Activated CD8-positive, alpha-beta memory T cell treated with anti-CD3 and anti-CD28 coated beads for 4 hours (primary cell): ENCODE measurements at places on chromosomes 5 and 9.

DNA sequence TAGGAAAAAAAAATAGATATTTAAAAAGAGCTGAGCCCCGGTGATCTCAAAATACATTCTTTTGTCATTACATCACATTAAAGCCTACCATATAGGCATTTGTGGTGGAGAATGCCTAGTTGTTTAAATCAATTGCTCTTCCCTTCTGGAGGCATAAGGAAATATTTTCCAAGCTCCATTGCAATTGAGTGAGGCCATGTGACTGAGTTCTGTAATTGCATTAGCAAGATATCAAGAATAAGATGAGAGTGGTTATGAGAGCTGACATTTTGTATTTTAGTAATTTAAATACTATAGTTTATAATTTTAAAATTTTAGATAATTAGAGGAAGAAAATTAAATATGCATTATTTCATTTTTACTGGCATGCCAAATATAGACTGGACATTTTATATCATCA lies 1195.9 kb downstream of the DTWD2 start:
- no peak for DNase-seq

- no peak for DNase-seq
These were observed 52.2 kb upstream of the SPINK5 start for GRCh38 chr5:148011398-148012137.

- no peak for DNase-seq
These were observed 69.7 kb downstream of the CFAP77 start for GRCh38 chr9:132479733-132480132.

- no peak for DNase-seq
These were observed 426.3 kb upstream of the MEF2C start for GRCh38 chr5:89309268-89309667.

- DNase-seq = no peak
These were observed 123.7 kb upstream of the CPEB4 start for GRCh38 chr5:173764332-173765028.

- no peak for DNase-seq
These were observed 14.3 kb downstream of the GPX3 start for GRCh38 chr5:151034422-151035379.

DNA sequence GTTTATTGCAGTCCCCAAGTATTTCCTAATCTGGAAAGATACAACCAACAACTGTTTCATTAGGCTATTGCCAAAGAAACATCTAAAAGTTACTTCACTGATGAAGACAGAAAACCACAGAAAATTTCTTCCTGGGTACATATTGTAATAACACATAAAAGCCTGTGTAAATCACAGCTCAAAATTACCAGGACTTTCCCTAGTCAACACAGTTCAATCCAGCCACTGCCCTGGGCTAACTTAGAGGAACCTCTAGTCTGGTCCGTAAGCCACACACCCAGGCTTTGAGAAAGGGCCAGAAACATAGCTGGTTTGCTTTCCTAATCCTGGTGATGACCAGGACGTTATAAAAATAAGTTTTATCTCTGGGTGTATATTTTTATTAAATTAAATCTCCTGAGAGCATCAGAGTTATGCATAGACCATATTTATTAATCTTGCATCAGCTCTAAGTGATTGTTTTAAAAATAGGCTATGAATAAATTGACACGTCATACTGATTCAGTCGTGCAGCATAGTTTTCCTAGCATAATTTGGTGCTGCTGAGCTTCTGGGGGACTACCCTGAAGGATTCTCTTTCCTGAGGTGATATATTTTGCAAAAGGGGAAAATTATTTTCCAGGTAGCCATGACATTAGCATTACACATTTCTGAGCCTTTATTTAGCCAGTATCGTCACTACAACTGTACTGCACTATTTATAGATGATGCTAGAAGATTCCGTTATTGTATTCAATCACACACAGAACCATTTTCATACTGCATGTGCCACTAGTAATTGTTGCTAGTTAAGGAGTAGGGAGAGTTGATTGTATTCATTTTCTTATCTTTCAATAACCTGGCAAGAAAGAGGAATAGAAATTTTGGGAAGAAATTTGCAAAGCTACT lies 12.6 kb upstream of the MUSK start:
- no peak for DNase-seq

DNA sequence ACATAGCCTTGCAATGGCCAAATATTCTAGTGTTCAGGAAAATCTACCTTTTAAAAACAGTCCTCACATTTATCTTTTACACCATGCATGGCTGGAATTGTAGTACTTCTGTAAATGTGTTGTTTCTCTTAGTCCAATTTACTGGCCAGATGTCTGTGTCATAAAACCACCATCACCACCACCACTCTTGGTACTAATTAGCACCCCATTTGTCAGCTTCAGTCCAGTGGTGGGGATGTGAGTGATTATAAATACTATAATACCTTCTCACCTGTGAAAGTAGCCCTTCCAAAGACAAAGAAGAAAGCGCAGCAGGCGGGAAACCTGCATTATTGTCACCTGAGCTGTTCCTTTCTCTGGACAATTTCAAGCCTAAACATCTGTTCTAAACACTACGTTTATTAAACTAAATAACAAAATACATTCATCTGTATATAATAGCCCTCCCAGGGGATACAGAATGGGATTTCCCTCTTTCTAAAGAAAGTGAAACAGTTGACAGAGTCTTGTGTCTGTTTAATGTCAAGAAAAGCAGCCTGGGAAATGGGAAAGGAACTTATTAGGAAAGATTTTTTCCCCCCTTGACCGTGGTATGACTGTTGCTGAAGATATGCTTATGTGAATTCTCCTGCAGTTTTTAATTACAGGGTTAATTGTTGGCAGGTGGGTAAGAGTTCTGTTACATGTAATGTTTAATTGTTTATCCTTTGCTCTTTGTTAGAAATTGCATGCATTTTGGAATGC lies 144.5 kb upstream of the NUDT12 start:
- DNase-seq = no peak

GRCh38 chr5:619444-619843 lies 7.3 kb downstream of the CEP72 start:
- DNase-seq = no peak

DNA sequence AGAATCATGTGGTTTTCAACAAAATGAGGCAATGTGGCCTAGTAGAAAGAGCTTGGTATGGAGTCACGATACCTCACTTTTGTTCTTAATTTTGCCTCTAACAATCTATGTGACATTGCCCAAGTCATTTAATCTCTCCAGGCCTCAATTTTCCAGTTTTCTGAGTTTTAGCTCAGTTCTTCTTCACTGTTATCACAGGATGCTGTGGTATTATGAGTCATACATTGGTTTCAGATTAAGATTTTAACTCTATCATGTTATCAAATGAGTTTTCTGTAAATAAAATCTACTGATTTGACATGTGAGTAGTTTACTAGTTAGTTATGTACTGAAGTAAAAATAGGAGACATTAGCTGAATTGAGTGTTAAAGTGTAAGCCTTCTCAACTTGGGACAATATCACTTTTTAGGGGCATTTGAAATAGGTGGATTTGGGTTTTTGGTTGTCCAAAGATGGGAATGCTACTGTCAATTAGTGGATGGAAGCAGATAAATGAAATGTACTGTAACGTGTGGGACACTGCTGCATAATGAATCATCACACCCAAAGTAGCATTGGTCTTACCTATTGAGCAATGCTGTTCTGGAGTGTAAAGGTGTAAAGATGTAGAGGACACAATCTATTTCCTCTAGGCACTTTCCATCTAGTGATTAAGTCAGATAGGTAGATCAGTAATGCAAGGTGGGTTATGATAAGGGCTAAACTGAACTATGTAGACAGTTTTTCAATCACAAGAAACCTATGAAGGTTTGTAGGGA lies 73.3 kb downstream of the NNT start:
- DNase-seq = no peak

DNA sequence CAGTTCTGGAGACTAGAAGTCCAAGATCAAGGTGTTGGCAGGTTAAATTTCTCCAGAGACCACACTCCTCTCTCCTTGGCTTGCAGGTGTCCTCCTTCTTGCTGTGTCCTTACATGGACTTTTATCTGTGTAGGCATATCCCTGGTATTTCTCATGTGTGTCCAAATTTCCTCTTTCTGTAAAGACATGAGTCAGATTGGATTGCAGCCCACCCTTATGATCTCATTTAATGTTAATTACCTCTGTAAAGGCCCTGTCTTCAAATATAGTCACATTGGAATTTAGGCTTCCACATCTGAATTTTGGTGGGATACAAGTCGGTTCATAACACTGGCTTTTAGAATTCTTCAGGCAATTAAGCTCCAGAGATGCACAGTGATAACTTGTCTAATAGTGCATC lies 322.2 kb upstream of the GRIA1 start:
- DNase-seq = no peak

GRCh38 chr9:77021291-77021894 lies 1.9 kb downstream of the FOXB2 start:
- DNase-seq = no peak

- no peak for DNase-seq
These were observed 62.3 kb upstream of the HMHB1 start for GRCh38 chr5:143749581-143750205.

DNA sequence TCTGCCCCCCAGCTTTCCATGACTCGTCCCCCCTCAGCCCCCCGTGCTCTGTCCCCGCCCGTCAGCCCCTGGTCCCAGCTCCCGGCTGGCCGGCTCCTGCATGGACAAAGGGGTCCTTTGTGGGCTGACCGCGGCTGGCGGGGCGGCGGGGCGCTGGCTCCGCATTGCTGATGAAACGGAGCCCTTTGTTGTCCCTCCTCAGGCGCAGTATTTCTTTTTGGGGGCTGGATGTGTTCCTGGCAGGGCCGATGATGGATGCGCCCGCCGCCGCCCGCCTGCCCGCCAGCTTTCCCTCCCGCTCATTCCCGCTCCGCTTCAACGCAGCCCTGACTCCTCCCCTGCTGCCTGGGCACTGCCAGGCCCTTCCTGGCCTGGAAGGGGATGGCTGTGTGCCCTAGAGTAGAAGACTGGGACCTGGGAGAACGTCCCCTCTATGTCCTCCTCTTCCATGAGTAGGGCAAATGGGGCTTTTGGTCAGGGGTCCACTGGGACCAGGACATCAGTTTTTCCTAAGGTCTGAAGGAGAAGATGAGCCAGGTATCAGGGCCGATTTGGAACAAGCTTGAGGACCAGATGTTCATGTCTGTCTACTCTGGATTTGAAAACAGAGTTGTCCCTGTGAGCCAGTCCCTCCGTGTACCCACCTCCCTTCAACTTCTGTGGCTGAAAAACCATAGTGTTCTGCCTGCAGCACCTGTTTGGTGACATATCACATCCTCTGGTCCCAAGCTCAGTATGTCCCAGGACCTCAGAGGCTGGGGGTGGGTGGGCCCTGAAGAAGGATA lies 29.0 kb downstream of the CXXC5 start:
- DNase-seq = no peak

- DNase-seq = no peak
These were observed 229.8 kb downstream of the BNC2 start for GRCh38 chr9:16640649-16641048.

- DNase-seq = no peak
These were observed 12.2 kb upstream of the NDFIP1 start for GRCh38 chr5:142096382-142096781.

DNA sequence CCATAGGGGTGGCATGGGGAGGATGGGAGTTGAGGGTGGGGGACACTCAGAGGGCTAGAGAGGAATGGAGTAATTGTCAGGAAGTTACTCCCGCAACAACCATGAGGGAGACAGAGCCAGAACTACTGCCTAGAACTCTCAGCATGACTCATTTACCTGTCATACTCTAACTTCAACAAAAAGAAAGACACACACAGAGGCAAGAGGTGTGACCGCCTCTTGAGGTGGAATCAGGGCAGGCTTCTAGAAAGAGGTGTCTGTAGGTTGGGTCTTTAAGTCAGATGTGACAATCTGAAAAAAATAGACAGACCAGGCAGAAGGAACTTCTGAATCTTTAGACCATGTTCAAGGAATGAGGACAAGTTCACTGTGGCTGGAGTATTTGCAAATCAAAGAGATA lies 73.4 kb downstream of the GABBR2 start:
- DNase-seq = no peak

DNA sequence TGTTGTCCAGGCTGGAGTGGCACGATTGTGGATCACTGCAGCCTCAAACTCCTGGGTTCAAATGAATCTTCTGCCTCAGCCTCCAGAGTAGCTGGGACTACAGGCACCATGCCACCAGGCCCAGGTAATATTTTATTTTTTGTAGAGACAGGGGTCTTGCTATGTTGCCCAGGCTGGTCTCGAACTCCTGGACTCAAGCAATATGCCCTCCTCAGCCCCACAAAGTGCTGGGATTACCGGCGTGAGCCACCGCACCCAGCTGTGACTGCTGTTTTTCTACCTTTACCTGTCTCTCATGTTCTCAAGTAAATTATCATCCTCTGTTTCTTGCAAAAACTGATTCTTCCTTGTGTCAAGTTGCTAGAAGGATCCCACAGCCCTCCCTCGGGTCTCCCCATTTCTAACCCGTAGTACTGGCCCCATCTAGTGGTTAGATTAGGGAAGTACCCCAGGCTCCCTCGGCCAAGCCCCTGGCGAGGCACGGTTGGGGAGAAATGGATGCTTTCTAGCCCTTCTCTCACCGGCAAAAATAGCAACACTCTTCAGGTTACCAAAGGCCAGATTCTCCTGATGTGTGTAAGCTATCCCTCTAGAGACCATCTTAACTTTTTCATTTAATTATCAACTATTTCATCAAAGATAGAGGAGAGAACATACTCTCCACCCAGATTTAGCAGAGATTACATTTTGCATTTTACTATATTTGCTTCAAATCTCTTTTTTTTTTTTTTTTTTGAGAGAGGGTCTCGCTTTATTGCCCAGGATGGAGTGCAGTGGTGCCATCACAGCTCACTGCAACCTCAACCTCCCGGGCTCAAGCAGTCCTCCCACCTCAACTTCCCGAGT lies 19.2 kb upstream of the TOR1B start:
- peak; percentile 51 for DNase-seq

DNA sequence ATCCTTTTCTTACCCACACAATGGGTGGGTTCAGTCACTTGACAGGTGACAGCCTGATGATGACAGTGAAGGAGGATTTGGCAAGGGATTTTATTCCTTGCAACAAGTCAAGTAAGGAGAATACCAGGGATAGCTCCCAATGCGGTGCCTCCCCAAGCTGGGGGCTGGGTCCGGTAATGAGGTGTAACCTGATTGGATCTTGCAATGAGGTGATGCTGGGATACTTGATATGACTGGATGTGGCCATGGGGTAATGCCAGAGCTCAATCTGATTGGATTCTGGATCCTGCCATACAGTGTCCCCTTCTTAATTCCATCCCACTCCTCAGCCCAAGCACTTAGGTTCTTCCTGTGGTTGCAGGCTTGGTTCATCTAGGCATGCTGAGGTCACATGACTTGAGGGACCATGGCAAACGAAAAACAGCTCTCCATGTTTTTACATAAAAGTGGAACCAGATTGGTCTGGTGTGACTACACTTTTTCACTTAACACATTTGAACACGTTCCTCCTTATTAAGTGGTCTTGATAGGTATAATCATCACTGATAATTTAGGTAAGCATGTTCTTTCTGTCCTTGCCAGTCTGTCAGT lies 181.1 kb downstream of the PDZD2 start:
- DNase-seq = no peak

- peak; percentile 36 for DNase-seq
These were observed 84.7 kb downstream of the PTTG1 start for GRCh38 chr5:160506006-160507004.

- no peak for DNase-seq
These were observed 95.3 kb upstream of the PITX1 start for GRCh38 chr5:135129307-135129706.
